ENCODE measurements at places on chromosomes 7 and 10. TPM values are rescaled to one million over a fixed set of nuclear protein-coding genes. Genes with fewer than 3 reads are reported as not detected.

- no peaks in the 10 kb centered on the region for H3K27me3 ChIP-seq
- DNase-seq = no peak
- no peak overlapping the region for H3K4me3 ChIP-seq
- H3K27ac ChIP-seq = no peak overlapping the region
Observed at GRCh38 chr7:74575811-74576210, 81.7 kb upstream of the GTF2I start.

DNA sequence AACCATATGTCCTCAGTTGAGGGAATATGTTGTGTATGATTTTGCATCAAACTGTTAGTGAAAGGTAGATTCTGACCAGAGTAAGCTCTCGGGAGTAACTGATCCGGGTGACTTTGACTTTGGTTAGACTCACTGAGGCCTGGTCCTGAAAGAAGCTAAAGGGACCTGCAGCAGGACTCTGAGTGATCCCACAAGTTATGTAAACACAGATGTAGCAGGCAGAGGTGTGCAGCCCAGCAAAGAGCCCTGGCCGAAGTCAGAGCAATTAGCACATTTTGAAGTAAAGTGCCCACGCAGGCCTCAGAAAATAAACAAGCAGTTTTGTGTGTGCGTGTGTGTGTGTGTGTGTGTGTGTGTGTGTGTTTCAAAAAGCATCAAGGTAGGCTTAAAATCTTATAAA is 245.6 kb upstream of the FERD3L start:
- H3K27me3 ChIP-seq = no peaks in the 10 kb centered on the region
- no peaks in the 10 kb centered on the region for H3K36me3 ChIP-seq
- no peak for DNase-seq
- H3K27ac ChIP-seq = no peak overlapping the region

The IDI2 gene
- not detected for total RNA-seq

DNA sequence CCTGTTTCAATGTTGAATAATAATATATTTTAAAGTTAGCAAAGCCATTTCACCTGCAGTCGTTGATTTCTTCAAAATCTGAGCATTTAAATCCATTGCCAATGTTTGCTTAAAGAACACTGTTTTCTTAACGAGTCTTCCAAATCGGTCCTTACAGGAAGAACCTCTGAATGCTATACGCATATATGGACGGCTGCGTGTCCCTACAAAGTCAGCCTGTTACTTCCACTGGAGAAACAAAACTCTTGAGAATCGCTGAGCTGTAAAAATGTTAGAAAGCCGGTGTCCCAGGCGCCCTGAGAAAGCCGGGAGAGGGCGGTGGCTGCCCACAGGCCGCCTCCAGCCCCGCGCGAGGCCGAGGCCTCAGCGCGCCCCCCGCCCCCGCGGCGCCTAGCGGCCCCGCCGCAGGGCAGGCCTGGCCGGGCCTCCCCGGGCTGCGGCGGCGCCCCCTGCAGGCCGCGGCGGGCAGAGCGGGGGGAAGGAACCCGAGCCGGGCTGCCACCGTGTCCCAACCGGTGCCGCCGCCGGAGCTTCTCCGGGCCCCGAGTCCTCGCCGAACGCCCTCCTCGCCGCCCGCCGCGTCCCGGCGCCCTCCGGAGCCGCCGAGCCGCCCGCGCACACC is at the start of gene FHIP2A:
TSS of gene FHIP2A (plus strand) at position 488 of the 622 bp plus-strand sequence. CDS start 299 bp downstream, outside the sequence.
- H3K4me1 ChIP-seq = peaks cover 5% of the 10 kb centered on the region
- H3K36me3 ChIP-seq = no peaks in the 10 kb centered on the region

The FAM180A gene
- total RNA-seq = not detected

DNA sequence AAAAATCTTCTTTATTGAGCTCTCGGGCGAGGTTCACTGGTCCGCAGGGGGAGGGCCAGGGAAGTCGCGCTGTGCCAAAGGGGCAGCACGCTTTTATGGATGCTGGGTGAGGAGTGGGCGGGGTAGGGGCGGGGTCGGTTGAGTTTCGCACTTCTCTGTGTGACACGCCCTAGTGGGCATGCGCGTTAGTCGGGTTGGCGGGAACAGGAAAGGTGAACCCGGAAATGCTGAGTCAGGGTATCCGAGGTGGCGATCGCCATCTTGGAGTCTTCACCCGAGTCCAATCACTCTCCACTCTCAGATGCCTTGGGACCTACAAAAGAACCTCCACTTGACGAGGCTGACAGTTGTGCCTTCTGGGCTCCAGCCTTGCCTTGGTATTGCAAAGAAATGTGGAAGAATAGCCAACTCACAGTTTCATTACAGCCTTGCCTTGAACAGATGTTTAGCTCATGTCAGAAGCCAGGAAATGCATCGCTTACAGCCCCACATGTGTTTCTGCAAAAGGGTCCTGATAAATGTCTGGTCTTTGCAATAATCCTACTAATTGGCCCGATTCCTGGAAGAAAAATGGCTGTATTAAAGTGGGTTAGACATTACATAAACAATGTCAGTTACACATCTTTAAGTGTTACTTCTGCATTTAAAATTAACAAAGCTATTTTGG is 64.1 kb downstream of the AHR start:
- H3K27me3 ChIP-seq = no peaks in the 10 kb centered on the region
- DNase-seq = no peak
- H3K36me3 ChIP-seq = no peaks in the 10 kb centered on the region
- no peaks in the 10 kb centered on the region for H3K4me1 ChIP-seq
- H3K27ac ChIP-seq = no peak overlapping the region

DNA sequence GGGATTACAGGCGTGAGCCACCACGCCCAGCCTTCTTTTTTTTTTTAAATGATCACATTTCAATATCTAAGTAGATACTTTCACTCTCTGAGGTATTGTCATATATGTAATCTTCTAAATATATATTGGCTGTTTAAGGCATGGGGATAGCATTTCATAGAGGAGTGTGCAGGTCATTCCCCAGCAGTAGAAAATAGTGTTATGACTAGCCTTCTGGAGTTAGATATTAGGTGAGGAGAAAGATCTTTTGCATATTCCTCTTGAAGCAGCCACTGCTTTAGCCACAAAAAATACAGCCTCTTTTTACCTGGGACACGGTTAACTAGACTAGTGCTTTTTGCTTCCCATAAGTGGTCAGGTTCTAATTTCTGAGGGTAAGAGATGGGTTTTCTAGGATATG is 28.9 kb downstream of the ADD3 start:
- peaks cover 25% of the 10 kb centered on the region for H3K4me1 ChIP-seq
- no peaks in the 10 kb centered on the region for H3K27me3 ChIP-seq
- no peak for DNase-seq
- no peaks in the 10 kb centered on the region for H3K36me3 ChIP-seq
- no peak overlapping the region for H3K27ac ChIP-seq
- no peak overlapping the region for H3K4me3 ChIP-seq

The CREB3L2 gene
- total RNA-seq = 29.3 TPM

GRCh38 chr7:5457245-5457735 is 33.7 kb upstream of the TNRC18 start:
- no peaks in the 10 kb centered on the region for H3K36me3 ChIP-seq
- no peaks in the 10 kb centered on the region for H3K27me3 ChIP-seq
- no peak for DNase-seq
- no peaks in the 10 kb centered on the region for H3K4me1 ChIP-seq
- H3K27ac ChIP-seq = no peak overlapping the region

The GIMAP6 gene
- not detected for total RNA-seq

Measured in GM23338 (cell line).